Hepatocyte (in vitro differentiated cells): ENCODE measurements at places on chromosomes 5 and 9. TPM values are rescaled to one million over a fixed set of nuclear protein-coding genes. Genes with fewer than 3 reads are reported as not detected.

DNA sequence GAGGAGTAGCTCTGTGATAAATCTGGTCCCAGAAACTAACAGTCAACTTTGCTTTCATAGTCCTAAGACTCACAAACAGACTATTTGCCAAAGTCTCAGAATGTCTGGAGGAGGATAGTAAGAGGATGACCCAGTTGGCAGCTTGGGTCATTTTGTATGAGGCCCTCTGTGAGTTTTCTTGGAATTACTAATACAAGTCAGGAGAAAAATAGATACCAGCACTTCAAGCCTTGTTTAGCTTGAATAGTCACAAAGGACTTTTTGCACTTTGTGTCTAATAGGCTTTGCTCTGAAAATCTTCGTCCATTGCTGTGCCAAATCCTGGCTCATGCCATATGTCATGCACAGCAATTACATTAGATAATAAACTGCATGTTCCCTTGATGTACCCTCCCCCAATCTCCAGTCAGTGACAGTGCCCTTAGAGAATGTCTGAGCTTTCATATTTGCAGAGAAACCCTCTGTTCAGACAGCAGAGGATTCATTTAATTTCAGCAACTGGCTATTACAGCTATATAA is 612.8 kb downstream of the CSNK1G3 start:
- no peak for DNase-seq

Gene C9orf50
- polyA plus RNA-seq = 0.86 TPM in 1 of 2 replicates, not detected in the other

GRCh38 chr5:178703015-178703414 is 27.4 kb downstream of the ZNF354A start:
- DNase-seq = no peak

GRCh38 chr9:114006155-114006550 is 71.9 kb downstream of the AMBP start:
- no peak for DNase-seq
